Stimulated activated CD8-positive, alpha-beta memory T cell treated with anti-CD3 and anti-CD28 coated beads, Interleukin-2, amount 100 ng/mL, for 48 hours (primary cell): ENCODE measurements at places on chromosomes 11 and 22.

GRCh38 chr11:29405305-29405704, 611.5 kb downstream of the KCNA4 start:
- no peak for DNase-seq

DNA sequence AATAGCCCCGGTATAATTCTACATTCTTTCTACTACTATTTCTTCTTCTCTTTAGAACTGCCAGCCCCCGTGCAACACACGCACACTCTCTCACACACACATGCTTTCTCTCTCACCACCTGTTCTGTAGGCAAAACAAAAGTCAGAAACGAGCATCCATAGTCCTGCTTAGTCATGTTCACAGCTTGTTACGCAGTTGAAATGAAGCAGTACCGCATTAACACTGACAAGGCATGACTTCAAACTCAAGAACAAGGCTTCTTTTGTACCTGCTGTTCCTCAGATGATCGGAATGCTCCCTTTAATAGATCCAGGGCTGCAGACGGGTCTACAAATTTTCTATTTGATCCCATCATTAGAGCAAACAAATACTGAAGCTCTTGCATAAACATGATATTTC, 42.2 kb downstream of the USP28 start:
- DNase-seq, result no peak

DNA sequence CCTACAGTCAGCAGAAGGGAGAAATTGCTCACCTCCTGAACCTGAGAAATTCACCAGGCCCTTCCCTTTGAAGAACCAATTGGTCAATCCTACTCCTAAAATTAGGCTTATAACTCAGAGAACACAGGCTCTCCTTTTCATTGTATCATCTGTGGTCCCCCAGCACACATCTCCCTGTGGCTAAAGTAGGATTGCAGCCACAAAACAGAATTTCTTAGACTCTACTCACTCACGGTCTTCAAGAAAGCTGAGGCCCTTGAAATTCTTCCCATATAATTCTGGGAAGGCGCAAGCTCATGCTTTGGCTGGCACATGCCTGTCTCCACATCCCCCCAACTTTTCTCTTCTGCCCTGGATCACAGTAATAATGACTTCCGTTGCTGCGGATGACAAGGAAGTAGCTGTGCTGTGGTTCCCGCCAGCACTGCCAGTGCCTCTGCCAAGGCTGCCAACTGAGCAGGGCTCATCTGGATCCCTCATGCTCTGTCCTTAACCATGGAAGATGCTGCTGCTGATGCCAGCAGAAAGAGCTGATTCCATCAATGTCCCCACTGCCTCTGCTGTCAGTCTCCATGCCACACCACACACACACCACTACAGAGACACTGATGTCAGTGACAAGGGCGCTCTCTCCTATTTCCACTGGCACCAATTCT, 200.6 kb upstream of the POU2AF2 start:
- no peak for DNase-seq

GRCh38 chr22:48277868-48278581, 1515.6 kb downstream of the TBC1D22A start:
- DNase-seq, result no peak

GRCh38 chr11:11496879-11497278, 124.9 kb downstream of the GALNT18 start:
- DNase-seq, result no peak

GRCh38 chr11:93608364-93608763, 53.1 kb upstream of the CEP295 start:
- no peak for DNase-seq

DNA sequence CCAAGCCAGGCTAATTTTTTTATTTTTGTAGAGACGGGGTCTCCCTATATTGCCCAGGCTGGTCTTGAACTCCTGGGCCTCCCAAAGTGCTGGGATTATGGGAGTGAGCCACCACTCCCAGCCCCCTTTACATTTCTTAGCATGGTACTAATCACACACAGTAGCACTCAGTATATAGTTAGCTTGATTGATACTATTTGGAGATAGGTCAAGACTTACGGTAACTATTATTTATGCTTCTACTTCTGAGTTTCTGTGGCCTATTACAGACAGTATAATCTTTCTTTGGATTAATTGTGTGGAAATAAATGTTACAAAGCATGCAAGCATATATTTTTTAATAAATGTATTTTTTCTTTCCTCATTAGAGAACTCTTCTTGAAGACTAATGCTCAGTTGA, 192.2 kb downstream of the UVRAG start:
- no peak for DNase-seq
